ENCODE measurements at places on chromosomes 3 and 15. TPM values are rescaled to one million over a fixed set of nuclear protein-coding genes. Genes with fewer than 3 reads are reported as not detected.

- H3K4me3 ChIP-seq, result no peak within 1 kb of the TSS
- DNase-seq, result no peak
- no peaks in the 10 kb centered on the region for H3K4me1 ChIP-seq
- H3K27ac ChIP-seq, result no peak within 1 kb of the TSS
- H3K27me3 ChIP-seq, result no peaks in the 10 kb centered on the region
Measured at GRCh38 chr3:191198932-191199331, at the start of gene OSTN. Gene OSTN, plus strand, starts transcription at chr3:191199241. Its CDS starts 13,292 bp downstream, at chr3:191212533.

DNA sequence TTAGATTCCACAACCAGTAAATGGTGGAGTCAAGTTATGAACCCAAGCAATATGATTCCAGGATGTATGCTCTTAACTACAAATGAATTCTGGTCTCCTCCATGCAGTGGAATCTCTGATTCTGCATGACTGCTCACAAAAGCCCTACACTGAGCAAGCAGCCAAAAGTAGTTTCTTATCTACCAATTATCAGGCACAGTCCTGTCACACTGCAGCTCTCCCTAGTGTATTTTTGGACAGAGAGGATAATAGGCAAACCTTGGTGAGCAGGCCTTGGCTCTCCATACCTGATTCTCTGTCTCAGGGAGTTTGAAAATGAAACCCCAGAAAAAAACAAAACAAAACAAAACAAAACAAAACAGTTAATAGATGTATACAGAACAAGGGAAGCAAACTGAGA lies 3.5 kb upstream of the SSR3 start:
- no peak overlapping the region for H3K4me3 ChIP-seq
- no peaks in the 10 kb centered on the region for H3K36me3 ChIP-seq

DNA sequence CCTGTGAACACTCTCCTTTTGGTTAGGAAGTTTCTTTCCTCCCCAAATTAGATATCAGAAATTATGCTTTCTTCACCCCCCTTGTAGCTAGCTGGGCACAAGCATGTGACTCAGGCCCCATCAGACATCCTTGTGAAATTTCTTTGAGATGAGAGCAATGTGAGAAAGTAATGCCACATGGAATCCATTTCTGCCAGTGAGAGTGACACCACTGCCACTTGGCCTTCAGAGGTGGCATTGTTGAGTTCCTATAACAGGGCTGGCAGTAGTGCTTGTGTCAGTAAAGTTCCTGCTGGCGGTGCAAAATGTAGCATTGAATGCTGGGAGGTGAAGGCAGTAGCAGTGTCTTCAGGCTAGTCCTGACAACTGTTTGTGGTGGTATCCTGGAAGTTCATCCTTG lies 80.7 kb upstream of the ZNF280D start:
- H3K36me3 ChIP-seq, result no peaks in the 10 kb centered on the region
- no peaks in the 10 kb centered on the region for H3K27me3 ChIP-seq
- DNase-seq, result no peak

DNA sequence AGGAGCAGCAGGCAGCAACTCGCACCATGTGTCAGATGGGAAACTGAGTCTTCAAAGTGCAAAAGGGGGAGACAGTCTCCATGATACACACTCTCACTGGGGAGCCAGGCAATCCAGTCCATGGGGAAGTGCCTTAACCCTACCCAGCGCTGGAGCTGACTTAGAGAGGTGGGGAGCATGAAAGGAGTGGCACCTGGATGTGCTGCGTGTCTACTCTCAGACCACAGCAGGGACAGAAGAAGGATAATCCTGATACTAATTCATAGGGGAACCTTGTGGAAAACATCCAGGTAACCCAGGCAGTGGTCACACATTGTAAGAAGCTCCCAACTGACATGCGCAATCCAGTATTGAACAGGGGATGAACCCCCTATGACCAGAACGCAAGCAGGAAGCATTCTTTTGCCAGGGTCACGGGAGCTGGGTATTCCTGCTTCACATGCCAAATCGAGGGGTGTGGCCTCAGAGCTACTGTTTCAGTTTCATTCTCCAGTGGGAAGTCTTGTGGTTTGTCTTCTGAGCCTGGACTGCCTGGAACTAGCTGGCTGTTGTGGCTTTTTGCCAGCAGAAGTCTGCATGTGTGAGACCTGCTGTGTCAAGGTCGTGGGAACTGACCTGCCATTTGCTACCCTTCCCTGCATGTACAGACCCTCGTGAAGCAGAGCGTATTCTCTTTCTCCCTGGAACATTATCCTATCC lies 367.6 kb upstream of the NDN start:
- no peak for DNase-seq
- no peak overlapping the region for H3K27ac ChIP-seq
- no peaks in the 10 kb centered on the region for H3K4me1 ChIP-seq
- H3K36me3 ChIP-seq, result no peaks in the 10 kb centered on the region

- H3K27ac ChIP-seq, result no peak overlapping the region
- no peak for DNase-seq
- H3K36me3 ChIP-seq, result no peaks in the 10 kb centered on the region
- no peaks in the 10 kb centered on the region for H3K27me3 ChIP-seq
- no peak overlapping the region for H3K4me3 ChIP-seq
Measured at GRCh38 chr3:21328711-21329390, 422.2 kb downstream of the ZNF385D start.

DNA sequence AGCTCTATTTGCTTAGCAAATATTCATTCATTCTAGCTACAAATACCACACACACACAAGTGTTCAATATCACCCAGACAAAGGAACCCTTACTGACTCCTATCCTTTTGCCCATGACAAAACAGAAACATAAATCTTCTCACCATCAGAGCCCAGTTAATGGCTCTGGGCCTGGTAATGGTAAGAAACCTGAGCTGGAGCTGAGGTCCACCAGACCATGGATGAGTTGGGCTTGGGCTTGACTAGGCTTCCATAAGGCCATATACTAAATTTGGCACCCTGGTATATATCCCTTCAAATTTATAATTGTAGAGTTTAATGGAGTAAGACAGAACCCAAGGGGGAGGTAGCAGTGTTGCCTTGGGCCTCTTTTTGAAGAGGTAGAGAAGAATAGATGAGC lies 29.4 kb downstream of the GPR176 start:
- H3K4me3 ChIP-seq, result no peak overlapping the region
- H3K27me3 ChIP-seq, result no peaks in the 10 kb centered on the region
- no peaks in the 10 kb centered on the region for H3K4me1 ChIP-seq
- no peak for DNase-seq
- H3K36me3 ChIP-seq, result no peaks in the 10 kb centered on the region
- no peak overlapping the region for H3K27ac ChIP-seq

- no peaks in the 10 kb centered on the region for H3K4me1 ChIP-seq
- no peak overlapping the region for H3K27ac ChIP-seq
- no peak overlapping the region for H3K4me3 ChIP-seq
- H3K36me3 ChIP-seq, result no peaks in the 10 kb centered on the region
Measured at GRCh38 chr3:143881095-143881494, 32.8 kb upstream of the SLC9A9 start.

- H3K36me3 ChIP-seq, result no peaks in the 10 kb centered on the region
- no peaks in the 10 kb centered on the region for H3K27me3 ChIP-seq
- H3K4me3 ChIP-seq, result no peak overlapping the region
- H3K27ac ChIP-seq, result peak overlapping the region; percentile 72
Measured at GRCh38 chr15:57751177-57751800, 44.8 kb downstream of the POLR2M start.

- H3K27me3 ChIP-seq, result no peaks in the 10 kb centered on the region
- no peaks in the 10 kb centered on the region for H3K4me1 ChIP-seq
- no peaks in the 10 kb centered on the region for H3K36me3 ChIP-seq
- no peak for DNase-seq
- no peak overlapping the region for H3K27ac ChIP-seq
- no peak overlapping the region for H3K4me3 ChIP-seq
Measured at GRCh38 chr3:148914936-148915690, 50.0 kb downstream of the CPA3 start.

DNA sequence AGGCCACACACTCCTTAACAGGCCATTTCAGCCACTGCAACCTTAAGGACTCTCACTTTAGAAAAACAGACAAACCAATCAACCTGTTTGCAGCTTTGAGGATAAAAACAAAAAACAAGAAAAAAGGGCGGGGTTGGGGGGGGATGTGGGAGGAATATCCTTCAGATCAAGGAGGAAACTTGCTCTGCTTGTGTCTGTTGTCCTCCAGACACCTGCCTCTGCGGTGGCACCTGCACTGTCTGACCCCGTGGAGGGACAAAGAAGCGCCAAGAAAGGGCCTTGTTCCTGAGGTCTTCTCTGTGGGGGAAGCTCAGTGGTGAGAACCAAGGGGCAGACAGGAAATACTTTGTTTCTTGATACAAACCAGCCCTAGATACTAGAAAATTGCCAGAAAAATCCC lies 70.5 kb downstream of the POLR2M start:
- no peaks in the 10 kb centered on the region for H3K27me3 ChIP-seq
- H3K4me3 ChIP-seq, result no peak overlapping the region
- no peaks in the 10 kb centered on the region for H3K36me3 ChIP-seq
- H3K27ac ChIP-seq, result no peak overlapping the region

- H3K27ac ChIP-seq, result no peak overlapping the region
- H3K36me3 ChIP-seq, result no peaks in the 10 kb centered on the region
- no peak for DNase-seq
- no peak overlapping the region for H3K4me3 ChIP-seq
- no peaks in the 10 kb centered on the region for H3K27me3 ChIP-seq
- H3K4me1 ChIP-seq, result no peaks in the 10 kb centered on the region
Measured at GRCh38 chr3:53956586-53956985, 64.9 kb upstream of the SELENOK start.

GRCh38 chr3:154936196-154936595 lies 143.9 kb upstream of the MME start:
- no peak overlapping the region for H3K27ac ChIP-seq
- no peaks in the 10 kb centered on the region for H3K36me3 ChIP-seq
- no peak overlapping the region for H3K4me3 ChIP-seq
- DNase-seq, result no peak

DNA sequence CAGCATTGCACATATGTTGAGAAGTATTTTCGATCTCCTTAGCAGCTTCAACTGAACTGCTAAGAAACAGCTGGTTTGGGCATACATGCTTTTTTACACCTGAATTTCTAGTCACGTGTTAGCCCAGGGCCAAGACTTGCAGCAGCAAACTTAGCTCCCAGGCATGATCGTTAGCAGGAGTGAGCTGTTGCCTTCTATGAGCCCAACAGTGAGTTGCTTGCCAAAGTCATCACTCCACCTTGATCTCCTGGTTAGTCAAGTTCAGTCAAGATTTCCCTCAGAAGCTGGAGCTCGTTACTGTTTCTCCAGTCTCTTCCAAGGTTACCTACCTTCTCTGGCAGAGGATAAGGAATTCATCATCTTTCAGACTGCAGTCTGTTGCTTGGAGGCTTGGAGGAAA lies 100.4 kb upstream of the SEMA6D start:
- no peak for DNase-seq
- H3K4me1 ChIP-seq, result no peaks in the 10 kb centered on the region
- no peaks in the 10 kb centered on the region for H3K27me3 ChIP-seq
- no peak overlapping the region for H3K27ac ChIP-seq
- no peak overlapping the region for H3K4me3 ChIP-seq
- H3K36me3 ChIP-seq, result no peaks in the 10 kb centered on the region

DNA sequence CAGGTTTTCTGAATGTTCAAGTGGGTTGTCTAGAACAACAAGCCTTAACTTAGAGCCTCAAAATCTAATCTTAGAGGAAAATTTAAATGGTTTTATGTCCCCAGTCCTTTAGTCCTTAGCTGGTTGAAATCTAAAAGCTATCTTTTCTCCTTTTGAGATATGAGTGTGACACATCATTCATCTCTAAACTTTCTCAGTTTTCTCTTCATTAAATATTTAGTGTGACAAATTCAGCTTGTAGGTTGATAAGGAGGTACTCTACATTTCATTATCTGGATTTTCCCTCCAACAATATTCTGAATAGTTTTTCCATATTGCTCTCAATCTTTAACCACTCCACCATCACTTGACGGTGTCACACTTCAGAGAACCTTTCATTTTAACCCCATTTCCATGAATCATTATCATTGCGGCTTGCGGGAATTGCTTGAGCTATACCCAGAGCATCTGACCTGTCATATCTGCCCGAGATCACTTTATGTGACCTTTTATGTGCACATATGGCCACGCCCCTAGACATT lies 16.1 kb upstream of the ATP8B4 start:
- peak overlapping the region; percentile 59 for H3K27ac ChIP-seq
- no peaks in the 10 kb centered on the region for H3K4me1 ChIP-seq
- H3K27me3 ChIP-seq, result no peaks in the 10 kb centered on the region
- no peaks in the 10 kb centered on the region for H3K36me3 ChIP-seq
- DNase-seq, result no peak

DNA sequence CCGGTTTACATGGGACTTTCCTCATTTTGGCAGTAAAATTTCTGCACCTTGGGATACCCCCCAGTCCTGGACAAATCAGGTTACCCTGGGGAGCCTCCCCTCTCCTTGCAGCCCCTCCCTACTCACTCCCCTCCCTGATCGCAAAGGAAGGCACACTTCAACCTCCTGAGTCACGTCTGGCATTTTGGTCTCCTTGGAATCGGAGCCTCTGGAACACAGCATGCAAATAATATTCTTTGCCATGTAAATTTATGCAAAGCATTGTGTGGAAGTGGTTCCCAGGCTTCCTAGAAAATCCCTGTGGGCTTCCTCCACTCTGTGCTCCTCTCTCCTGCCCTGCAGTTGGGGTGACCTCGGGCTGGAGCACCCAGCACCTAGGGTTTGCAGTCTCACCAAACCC lies 11.6 kb downstream of the SCN5A start:
- H3K27me3 ChIP-seq, result no peaks in the 10 kb centered on the region
- H3K36me3 ChIP-seq, result no peaks in the 10 kb centered on the region
- no peak for DNase-seq
- H3K4me3 ChIP-seq, result no peak overlapping the region
- no peaks in the 10 kb centered on the region for H3K4me1 ChIP-seq

- no peak for DNase-seq
- no peak overlapping the region for H3K4me3 ChIP-seq
- no peaks in the 10 kb centered on the region for H3K36me3 ChIP-seq
- no peaks in the 10 kb centered on the region for H3K4me1 ChIP-seq
Measured at GRCh38 chr3:51715231-51715976, 8.5 kb downstream of the GRM2 start.

- H3K27me3 ChIP-seq, result no peaks in the 10 kb centered on the region
- H3K4me3 ChIP-seq, result no peak overlapping the region
- no peaks in the 10 kb centered on the region for H3K36me3 ChIP-seq
- H3K27ac ChIP-seq, result no peak overlapping the region
Measured at GRCh38 chr3:188007897-188008296, 146.1 kb upstream of the LPP start.

- DNase-seq, result no peak
- no peaks in the 10 kb centered on the region for H3K36me3 ChIP-seq
- H3K4me3 ChIP-seq, result no peak overlapping the region
- no peak overlapping the region for H3K27ac ChIP-seq
Measured at GRCh38 chr3:125154800-125155269, 57.7 kb downstream of the SLC12A8 start.

- peak; percentile 67 for DNase-seq
- peak overlapping the region; percentile 58 for H3K27ac ChIP-seq
- H3K36me3 ChIP-seq, result no peaks in the 10 kb centered on the region
- H3K4me1 ChIP-seq, result peaks cover 4% of the 10 kb centered on the region
Measured at GRCh38 chr15:41557673-41558399, 1.2 kb upstream of the TYRO3 start.

The CRYGS gene
- total RNA-seq, result 0.77 TPM

The FSTL1 gene
- 479 TPM for total RNA-seq

The TMIE gene
- 0.41 TPM for total RNA-seq

The SEMA7A gene
- not detected for total RNA-seq

The SERPINI2 gene
- total RNA-seq, result not detected

The MUC4 gene
- total RNA-seq, result 0.26 TPM

The PRSS50 gene
- not detected for total RNA-seq

The FANCI gene
- 1.0 TPM for total RNA-seq

The GOLGA6B gene
- not detected for total RNA-seq

The EIF4E3 gene
- 31.2 TPM for total RNA-seq

The FGF12 gene
- total RNA-seq, result not detected

The GPR27 gene
- 5.0 TPM for total RNA-seq

The FRMD5 gene
- total RNA-seq, result 1.0 TPM

The SNTN gene
- total RNA-seq, result 0.30 TPM

The BTBD1 gene
- 118 TPM for total RNA-seq

The NPTN gene
- total RNA-seq, result 241 TPM

The PPIP5K1 gene
- total RNA-seq, result 7.1 TPM

All from uterus (tissue), 4 donors.